ENCODE measurements at places on chromosomes 2 and 18.

DNA sequence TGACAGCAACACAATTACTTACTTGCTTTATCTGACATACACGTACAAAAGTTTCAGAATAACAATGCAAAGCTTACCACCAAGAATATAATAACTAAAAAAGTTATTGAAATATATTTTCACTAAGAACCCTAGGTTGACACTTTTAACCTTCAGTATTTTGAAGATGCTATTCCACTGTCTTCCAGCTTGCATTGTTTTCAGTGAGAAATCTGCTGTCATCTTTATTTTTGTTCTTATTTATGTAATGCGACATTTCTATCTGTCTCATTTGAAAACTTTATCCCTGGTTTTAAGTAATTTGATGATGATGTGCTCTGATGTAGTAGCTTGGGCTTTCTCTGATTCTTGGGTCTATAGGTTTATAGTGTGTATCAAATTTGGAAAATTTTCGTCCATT is 165.0 kb upstream of the SMIM21 start:
- DNase-seq: peak; percentile 1

GRCh38 chr2:109457366-109457765 is 156.4 kb downstream of the SEPTIN10 start:
- no peak for DNase-seq

DNA sequence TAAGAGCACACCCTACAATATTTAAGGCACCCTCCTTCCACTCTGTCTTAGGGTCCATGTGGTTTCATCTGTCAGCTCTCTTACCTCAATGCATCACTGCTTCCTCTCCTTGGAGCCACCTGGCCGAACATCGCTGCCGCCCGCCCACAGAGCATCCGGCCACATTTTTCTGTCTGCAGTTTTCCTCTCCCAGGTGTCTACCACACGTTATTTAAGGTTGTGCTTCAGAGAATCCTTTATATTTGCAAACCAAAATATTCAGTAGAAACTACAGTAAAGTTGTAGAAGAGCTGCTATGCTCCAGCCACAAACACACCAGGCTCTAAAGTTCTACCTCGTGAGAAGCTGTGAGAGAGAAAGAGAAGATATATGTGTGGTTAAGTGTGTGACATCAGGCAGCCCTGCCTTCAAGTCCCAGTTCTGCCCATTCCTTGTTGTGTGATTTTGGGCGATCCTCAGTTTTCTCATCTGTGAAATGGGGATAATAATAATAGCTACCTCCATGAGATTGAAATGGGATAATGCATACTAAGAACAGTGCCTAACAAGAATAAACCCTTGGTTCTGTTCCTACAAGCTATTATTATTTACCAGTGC is 4.9 kb upstream of the STK17B start:
- DNase-seq: no peak

DNA sequence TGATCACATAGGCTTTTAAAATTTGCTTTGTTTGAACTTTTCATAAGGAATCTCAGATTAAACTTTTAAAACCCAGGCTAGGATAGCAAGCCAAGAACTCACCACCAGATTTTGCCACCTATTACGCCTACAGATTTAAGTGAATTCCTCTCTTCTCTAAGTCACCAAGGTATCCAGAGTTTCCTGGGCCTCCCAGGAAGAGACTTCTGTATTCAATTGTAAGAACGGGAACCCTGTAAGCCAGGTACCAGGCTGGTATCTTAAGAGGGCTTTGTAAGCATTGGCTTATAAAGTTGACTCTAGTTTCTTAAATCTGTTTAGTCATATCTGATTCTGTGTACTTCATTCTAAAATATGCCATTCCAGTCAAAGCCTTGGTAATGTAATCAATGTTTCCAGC is 285.1 kb downstream of the MBD5 start:
- DNase-seq: no peak

- DNase-seq: no peak
These were observed 3.8 kb downstream of the CXCR2 start for GRCh38 chr2:218129458-218130135.

DNA sequence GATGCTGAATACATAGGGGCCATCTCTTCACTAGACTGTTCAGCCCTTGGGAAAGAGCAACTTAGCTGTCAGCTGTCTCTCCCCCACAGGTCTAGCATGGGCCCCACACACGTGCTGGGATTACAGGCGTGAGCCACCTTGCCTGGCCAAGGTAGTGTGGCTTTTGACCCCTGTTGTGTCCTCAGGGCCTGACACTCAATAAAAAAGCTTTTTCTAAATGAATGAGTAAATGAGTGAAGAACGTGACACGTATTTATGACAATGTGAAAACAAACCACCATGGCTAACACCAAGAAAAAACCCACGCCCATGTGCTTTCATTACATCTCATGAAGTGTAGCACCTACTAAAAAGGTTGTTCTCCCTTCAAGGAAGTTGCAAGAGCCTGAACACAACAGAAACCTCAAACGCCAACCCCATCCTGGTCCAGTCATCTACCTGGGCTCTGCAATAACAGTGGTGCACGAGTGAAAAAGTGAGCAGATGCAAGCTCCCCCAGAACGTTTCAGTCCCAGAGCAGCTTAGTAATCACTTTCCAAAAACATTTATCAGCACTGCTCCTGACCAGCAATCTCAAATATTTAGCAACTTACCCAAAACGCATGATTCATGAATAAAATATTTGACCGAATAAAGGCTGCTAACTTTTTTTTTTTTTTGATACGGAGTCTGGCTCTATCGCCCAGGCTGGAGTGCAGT is 3.4 kb downstream of the WDFY1 start:
- no peak for DNase-seq

GRCh38 chr18:61079714-61080113 is 253.5 kb upstream of the CDH20 start:
- no peak for DNase-seq

GRCh38 chr2:183522489-183523266 is 398.4 kb downstream of the NUP35 start:
- DNase-seq: no peak

- DNase-seq: no peak
These were observed 128.4 kb downstream of the ASXL3 start for GRCh38 chr18:33706391-33706790.

GRCh38 chr2:64213532-64214275 is 69.5 kb upstream of the PELI1 start:
- DNase-seq: no peak

DNA sequence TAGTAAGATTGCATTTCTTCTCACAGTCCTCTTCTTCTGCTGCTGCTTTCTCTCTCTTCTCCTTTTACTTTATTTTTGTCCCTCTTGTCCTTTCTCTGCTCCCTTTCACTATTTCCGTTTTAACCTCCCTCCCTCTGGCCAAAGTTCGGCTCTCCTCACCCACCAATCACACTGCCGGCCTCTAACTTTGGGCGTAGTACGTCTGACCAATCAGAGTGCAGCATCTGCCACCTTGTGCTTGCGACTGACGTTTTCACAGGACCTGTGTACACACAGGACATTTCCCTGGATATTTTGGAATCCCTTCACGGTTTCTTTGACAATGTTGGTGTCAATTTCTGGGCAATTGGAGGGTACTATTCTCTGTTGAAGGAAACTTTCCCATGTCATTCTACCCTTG is 22.6 kb upstream of the ICOS start:
- no peak for DNase-seq

GRCh38 chr2:24088821-24089359 is 4.3 kb upstream of the TP53I3 start:
- no peak for DNase-seq

DNA sequence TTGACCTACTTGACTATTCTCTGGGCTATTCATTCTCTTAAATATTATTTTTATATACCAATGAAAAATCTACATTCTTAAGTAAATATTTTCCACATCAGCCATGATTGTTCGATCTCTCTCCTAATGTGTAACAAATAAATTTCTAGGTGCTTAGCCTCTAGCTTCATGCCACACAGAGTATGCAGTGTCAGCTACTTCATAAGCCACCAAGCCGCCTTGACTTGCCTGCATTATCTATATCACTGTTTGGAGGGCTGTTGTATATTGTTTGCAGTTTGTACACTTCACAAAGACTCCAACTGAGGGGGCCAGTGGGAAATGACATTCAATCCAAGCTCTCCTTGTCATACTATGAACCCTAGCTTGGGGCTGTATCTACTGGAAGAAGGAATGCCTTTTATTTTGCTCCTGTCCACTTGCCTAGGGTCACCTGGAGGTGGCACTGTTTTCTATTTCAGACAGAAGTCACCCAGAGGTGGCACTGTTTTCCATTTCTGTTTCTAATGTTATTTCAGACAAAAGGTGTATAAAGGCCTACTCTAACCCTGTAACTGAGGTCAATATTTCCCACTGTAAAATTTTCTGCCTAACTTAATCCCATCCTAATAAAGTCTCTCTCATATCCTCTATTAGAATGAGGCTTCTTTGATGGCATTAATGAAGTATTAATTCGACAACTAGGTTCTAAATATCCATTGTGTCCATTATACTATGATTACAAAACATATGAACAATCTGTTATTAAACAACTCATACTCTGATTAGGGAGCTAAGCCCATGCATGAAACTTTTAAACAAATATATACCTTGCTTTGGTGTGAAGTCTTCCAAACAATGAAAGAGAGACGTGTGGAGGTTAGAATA is 36.4 kb downstream of the COL5A2 start:
- DNase-seq: peak; percentile 80

DNA sequence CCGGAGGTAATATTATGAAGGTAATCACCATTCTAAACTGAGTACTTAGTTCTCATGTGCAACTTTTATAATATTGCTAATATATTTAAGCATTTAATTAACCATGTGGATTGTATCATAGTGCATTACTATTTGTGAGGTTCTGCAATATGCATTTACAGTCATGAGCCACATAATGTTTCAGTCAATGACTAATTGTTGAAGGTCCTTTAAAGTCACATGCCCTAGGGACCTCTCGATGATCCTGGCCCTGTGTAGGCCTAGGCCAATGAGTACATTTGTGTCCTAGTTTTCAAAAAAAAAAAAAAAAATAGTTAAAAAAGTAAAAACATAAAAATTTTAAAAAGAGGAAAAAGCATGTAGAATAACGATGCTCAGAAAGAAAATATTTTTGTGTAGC is 298.0 kb downstream of the DSEL start:
- no peak for DNase-seq

Data from A549 (cell line).